ENCODE measurements at places on chromosomes 12 and 14. TPM values are rescaled to one million over a fixed set of nuclear protein-coding genes. Genes with fewer than 3 reads are reported as not detected.

DNA sequence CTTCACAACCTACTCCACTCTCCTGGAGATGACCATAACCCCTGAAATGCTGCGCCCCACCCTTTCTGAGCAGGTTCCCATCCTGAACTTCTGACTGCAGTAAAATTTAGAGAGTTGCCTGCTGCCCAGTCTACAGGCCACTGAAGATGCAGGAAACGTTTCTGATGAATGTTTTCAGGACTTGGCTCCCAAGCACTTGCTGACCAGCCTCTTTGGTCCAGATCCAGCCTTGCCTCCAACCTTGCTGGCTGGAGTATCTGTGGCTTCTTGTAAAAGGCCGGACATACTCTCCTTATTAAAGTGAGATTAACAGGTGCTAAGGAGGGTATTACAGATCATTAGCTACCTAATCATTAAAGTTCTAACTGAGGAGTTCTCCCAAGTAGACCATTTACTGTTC, 70.3 kb upstream of the STXBP6 start:
- peak; percentile 38 for DNase-seq

GRCh38 chr14:101185073-101185835, 281.7 kb upstream of the RTL1 start:
- DNase-seq: no peak

DNA sequence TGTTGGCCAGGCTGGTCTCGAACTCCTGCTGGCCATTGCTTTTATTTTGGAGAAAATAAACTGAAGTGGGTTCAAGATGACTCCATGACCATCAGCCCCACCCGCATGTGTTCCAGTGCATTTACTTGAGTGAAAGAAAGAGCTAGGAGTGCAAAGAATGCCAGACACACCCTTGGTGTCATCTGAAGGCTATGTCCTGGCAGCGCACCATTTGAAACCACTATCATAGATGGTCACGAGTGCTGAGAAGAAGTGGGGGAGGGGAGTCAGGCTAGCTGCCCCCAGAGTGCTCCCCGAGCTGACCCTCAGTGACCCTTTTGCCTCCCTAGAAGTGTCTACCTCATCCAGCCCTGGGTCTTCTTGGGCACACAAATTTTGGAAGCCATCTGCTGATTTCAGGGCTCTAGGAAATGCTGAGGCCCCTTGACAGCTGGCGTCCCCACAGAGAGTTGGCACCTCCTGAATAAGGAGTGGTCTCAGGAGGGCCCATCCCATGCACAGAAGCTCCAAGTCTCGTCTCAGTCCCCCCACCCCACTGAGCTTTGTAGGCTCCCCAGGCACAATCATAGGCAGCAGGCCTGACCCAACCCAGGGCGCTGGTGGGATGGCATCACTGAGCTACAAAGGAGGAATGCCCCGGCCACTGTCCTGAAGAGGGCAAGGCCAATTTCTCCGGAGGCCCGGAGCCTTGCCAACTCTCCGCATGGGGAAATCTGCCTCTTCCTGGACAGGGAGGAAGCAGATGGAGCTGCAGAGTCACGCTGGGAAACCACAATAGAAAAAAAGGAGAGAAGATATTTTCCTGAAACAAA, 28.0 kb downstream of the PXN start:
- DNase-seq: peak; percentile 93

NRIP2 gene
- total RNA-seq: not detected

Measured in RPMI7951 (cell line).